ENCODE measurements at places on chromosomes 1 and 21. TPM values are rescaled to one million over a fixed set of nuclear protein-coding genes. Genes with fewer than 3 reads are reported as not detected.

SLC35F3 gene
- total RNA-seq = not detected

ZBTB37 gene
- total RNA-seq = 26.5 TPM

ARMH1 gene
- total RNA-seq = 74.5 TPM

TTC22 gene
- total RNA-seq = 19.0 TPM

OLFML2B gene
- total RNA-seq = 0.58 TPM
